ENCODE measurements at places on chromosomes 4 and X.

- DNase-seq, result no peak
These were observed 116.7 kb upstream of the STOX2 start for GRCh38 chr4:183788308-183788905.

GRCh38 chrX:71366674-71367256, 608 bp downstream of the TAF1 start:
- DNase-seq, result no peak

- DNase-seq, result no peak
These were observed 382.7 kb downstream of the UNC5C start for GRCh38 chr4:95165926-95166524.

DNA sequence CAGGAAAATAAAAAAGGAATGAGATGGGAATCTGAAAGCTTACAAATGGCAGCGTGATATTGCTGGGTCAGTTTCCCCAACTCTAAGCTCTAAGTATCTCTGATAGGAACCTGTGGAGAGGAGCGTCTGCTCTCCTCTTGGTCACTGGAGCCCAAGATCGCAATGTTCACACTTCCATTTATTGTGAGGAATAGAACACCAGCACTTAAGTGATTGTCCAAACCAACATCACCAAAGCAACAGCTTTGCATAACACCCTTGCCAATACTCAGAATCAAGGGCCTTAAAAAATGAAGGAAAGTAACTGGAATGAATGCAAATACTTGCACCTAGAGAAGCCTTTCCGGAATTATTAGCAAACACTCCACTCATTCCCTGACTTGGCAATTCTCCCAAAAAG, 46.8 kb upstream of the ATXN3L start:
- no peak for DNase-seq

DNA sequence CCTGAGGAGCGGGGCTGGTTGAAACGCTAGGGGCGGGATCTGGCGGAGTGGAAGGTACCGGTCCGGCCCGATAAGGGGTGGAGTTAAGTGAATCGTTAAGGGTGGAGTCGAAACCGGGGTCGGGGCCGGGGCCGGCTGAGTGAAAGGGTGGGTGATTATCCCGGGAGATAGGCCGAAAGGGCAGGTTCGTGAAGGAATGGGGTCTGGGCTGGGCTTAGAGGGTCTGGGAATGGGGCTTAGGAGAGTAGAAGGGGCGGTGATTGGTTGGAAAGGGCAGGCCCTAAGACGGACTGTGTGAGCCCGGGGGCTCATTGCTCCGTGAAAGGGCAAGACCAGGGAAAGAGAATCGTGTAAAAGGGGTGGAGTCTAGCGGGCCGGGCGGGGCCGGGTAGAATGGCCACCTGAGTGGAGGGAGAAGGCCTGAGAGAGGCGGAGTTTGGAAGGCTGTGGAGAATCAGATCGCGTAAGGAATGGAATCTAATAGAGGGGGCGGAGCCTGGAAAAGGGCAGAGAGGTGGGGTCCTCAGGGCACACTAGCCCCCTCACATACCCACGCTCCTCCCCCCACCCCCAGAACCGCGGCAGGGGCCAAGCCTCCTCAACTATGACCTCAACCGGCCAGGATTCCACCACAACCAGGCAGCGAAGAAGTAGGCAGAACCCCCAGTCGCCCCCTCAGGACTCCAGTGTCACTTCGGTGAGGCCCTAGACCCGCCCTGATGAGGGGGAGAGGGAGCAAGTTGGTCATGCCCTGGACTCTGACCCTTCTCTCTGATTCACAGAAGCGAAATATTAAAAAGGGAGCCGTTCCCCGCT, 430 bp downstream of the HDAC6 start:
- DNase-seq, result peak; percentile 36

DNA sequence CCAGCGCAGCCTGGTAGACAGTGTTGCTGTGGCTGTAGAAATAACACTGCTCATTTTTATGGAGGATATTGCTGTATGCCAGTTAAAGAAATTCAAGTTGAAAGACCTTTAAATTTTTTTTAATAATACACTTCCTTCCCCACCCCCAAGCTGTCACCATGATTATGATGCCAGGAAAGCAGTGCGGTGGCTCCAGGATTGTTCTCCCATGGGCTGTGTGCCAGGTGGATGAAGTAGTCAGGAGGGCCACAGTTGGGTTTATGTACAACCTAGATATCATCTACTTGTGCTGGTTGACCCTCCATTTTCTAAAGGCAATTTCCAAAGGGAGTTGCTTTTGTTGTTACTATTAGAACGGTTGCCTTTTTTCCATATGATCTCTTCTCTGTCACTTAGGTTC, 136.6 kb downstream of the AFF1 start:
- DNase-seq, result no peak

DNA sequence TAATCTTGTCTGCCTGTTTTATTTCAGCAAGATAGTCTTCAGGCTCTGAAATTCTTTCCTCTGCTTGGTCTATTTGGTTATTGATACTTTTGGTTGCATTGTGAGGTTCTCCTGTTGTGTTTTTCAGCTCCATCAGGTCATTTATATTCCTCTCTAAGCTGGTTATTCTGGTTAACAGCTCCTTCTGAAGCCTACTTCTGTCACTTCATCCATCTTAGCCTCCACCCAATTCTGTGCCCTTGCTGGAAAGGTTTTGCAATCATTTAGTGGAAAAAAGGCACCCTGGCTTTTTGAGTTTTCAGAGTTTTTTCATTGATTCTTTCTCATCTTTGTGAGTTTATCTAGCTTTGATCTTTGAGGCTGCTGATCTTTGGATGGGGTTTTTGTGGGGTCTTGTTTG, 647.7 kb downstream of the SPRY1 start:
- DNase-seq, result no peak

DNA sequence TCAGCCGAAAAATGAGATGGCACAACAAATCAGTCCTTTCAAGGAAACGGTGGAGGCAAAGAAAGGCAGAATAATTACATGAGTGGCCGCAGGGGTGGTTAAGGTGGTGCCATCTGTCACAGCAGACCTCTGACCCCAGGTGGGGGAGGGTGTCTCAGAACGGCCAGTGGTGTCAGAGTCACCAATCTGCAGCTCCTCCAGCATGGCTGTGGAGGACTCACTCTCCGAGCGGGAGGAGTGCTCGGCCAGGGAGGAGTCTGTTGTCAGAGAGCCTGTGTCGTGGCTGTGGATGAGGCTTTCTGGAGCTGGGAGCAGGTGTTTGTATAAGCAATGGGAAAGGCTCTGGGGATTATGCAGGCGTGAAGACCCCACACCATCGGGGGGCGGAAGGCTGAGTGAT, 130.3 kb upstream of the PDLIM3 start:
- DNase-seq, result no peak

DNA sequence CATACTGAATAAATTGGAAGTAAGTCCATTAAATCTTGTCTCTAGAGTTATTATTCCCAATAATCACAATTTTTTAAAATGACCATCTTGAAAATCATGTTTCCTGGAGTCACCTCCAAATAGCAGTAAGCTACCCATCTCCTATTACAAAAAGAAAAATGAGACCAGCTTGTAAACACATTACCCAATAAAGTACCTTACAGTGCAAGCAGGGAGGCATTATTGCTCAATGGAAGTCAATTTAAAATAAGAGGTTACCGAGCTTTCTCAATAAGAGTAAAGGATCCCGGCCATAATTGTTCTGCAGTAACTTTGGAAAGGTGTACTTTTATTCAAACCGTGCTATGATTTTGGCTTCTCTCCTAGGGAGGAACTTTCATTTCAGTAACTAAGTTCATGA, 78.0 kb downstream of the DMD start:
- DNase-seq, result no peak

DNA sequence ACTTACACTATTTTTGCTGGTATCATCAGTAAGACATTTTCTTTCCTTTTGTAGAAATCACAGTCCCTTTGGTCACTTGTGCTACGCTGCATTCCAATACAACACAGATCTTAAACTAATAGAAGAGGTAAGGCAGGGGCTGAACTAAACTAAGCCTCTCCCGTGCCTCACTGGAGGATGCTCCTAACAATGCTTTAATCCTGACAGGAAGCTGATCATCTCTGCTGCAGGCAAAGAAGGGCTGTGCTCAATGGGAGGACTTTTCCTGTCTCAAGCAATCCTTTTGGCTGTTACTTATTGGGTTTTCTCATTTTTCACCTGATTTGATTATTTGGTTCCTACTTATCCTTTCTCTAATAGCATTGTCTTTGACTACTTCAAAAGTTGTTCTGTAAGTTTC, 583.1 kb downstream of the INPP4B start:
- DNase-seq, result no peak

DNA sequence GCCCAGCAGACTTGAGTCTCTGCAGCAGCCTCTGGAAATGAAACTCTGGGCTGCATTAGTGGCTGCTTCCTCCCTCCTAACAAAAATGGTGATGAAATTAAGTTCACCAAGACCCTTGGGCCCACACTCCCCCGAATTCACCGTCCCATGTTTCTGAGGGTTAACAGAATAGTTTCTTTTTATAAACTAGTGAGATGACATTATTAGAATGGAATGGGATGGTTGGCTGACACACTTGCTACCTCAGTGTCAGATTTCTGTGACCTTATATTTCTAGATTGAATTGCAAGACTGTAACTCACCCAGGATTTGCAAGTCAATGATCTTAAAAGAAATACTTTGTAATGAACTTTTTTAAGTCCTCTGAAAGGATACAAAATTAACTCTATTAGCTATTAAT, 127.1 kb downstream of the SHROOM3 start:
- no peak for DNase-seq

DNA sequence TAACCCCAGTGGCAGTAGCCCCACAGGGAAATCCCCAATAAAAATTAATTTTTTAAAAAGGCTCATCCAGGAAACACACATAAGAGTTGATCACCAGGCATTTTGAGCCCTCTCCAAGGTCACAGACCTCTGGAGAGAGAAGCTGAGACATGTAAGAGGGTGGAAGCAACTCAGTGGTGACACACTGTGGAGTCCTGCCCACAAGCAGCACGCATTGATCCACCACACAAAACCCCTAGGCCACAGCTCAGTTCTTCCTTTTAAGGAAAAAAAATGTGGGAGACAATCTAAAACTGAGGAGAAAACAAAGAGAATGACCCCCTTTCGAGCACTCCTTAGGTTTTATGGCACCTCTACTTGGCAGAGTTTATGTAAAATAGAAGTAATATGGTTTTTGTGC, 71.7 kb upstream of the S100G start:
- no peak for DNase-seq

DNA sequence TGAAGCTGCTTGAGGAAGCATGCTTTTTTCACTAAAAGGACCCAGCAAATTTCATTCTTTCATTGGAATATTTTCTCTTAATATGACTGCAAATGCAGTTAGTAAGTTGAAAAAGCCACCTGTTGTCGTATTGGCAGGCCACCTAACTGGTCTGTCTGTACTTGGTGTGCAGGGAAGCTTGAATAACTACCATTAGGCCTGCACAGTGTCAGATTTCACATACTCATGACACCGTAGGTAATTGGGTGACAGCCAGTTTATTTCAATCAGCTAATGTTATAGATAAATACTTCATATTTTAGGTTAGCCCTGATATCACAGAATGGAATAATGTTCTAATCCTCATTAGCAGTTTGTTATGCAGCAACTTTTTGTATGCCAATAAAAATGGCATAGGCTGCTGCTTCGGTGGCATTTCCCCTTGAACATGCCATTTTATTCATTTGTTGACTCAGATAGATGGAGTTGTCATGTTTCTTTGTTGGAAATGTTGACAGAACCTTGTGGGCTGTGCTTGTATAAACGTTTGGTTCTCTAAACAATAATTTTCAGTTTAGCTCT, 173.7 kb downstream of the RPA4 start:
- DNase-seq, result no peak

DNA sequence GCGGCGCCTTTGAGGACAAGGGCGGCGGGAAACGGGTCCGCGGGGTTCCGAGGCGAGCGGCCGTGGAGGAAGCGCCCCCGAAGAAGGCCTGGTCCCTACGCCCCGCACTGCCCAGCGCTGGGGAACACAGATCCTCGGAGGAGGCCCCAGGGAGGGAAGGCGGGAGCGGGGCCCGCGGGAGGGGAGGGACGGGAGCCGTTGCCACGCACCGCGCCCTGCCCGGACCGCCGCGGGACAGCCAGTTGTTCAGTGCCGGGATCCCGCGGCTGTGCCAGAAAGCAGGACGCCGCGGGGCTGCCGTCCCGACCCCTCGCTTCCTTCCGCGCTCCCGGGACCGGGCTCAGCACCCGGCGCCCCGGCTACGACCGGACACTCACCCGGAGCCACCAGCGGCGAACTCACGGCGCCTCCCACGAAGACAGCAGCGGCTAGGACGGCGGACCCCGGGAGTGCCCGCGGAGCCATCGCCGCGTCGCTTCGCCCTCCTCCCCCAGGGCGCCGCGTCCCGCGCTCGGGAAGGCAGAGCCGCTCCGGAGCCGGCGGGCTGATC, 278 bp downstream of the RELL1 start:
- no peak for DNase-seq

- DNase-seq, result peak; percentile 63
These were observed 1587.9 kb upstream of the ADGRL3 start for GRCh38 chr4:59612235-59612634.

DNA sequence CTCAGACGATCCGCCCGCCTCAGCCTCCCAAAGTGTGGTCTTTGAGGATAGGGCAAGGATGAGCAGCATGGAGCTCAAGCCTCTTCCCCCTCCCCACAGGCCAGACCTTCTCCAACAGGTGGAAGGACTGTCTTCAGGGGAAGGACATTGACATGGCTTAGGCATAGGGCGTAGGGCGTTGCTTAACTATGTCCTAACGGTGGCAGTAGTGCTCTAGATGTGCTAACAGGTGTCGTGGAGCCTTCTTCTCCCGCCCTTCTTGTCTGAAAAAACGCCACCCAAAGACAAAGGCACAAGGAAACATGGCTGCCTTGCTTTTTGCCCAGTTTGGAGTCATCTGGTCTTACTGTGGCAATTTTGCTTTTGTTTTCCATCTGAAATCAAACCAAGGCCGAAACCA, 219.8 kb downstream of the OR13H1 start:
- DNase-seq, result no peak

GRCh38 chr4:6408263-6408662, 64.2 kb downstream of the PPP2R2C start:
- no peak for DNase-seq

GRCh38 chr4:184857441-184858121, 31.8 kb upstream of the ACSL1 start:
- no peak for DNase-seq

DNA sequence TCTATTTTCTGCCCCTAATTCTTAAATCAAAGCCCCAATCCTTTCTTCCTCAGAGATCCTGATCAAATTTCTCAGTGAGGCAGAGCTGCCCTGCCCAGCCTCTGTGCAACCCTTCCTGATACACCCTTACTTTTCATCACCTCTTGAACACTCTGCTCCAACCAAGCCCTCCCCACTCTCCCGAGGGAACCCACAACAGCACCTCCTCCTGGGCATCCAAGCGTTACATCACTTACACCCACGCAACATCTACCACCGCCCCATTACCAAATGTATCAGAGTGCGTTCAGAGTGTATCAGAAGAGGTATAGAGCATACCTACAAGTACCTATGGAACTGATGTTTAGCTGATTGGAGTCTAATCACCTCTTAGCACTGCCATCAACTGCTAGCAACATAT, 186.5 kb downstream of the RAP1GDS1 start:
- no peak for DNase-seq

- no peak for DNase-seq
These were observed 33.5 kb downstream of the TMEM164 start for GRCh38 chrX:110036162-110037033.

- no peak for DNase-seq
These were observed 206.6 kb upstream of the GYPA start for GRCh38 chr4:144347121-144347520.

- no peak for DNase-seq
These were observed 7.6 kb downstream of the ZXDA start for GRCh38 chrX:57902633-57903032.

GRCh38 chr4:155974476-155974749, 20.7 kb upstream of the CTSO start:
- DNase-seq, result no peak

- DNase-seq, result no peak
These were observed 48.3 kb upstream of the FAM9A start for GRCh38 chrX:8849458-8849857.
